ENCODE measurements at places on chromosomes 1 and 21.

DNA sequence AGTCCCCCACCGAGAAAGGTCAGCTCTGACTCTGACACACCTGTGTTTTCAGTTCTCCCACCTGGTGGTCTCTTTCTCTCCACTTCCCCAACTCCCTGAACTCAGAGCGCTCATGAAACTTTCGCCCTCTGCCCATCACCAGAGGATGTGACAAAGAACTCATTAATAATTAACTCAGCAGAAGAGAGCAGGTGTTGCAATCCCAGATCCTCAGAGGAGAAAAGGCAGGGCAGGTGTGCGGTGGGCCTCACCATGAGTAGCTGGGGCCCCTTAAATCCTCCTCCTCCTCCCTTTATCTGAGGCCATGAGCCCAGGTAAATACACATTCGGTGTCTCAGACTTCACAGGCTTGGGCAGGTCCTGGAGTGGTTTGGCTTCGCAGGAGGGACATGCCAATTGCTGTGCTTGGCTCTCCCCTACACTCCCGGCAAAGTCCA, 1.7 kb upstream of the LAMB3 start:
- DNase-seq = no peak

- no peak for DNase-seq
These were observed 402.8 kb downstream of the PCP4 start for GRCh38 chr21:40270047-40270446.

- no peak for DNase-seq
These were observed 45.7 kb downstream of the PTGFR start for GRCh38 chr1:78536427-78536826.

GRCh38 chr21:31159808-31160207, 121.5 kb upstream of the KRTAP19-8 start:
- DNase-seq = no peak

GRCh38 chr1:59178339-59179187, 118.3 kb upstream of the FGGY start:
- no peak for DNase-seq

DNA sequence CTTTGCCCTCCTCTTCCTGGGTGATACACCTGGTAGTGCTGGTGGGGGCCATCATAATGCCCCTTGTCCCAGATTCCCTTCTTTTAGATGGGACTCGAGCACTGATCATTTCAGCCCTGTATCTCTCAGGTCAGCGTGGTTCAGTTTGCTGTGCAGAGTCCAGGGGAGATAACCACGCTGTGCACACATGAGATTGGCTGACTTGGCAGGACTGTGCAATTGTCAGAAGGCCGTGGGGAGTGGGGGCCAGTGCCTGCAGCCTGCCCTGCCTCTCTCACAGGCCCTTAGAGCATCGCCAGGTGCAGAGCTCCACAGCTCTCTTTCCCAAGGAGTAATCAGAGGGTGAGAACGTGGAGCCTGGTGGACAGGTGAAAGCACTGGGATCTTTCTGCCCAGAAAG, 15.2 kb downstream of the EPHX1 start:
- peak; percentile 73 for DNase-seq

- DNase-seq = peak; percentile 36
These were observed 1.5 kb downstream of the KNCN start for GRCh38 chr1:46549697-46550681.

DNA sequence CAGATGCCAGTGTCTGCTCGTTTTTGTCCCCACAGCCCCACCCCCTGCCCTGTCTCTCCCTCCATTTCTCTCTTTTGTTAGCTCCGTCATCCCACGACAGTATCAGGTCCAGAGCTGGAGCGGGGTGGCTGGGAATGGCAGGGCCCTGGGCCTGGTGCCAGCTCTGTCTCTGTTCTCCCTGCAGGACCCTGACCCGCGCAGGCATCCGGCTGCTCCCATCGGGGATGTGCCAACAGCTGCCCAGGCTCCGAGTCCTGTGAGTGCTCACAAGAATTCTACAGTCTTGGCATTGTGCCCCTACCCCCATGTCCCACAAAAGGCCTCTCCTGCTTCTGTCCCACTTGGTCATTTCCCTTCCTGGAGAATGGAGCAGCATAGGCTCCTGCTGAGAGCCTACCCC, 37.4 kb downstream of the UBE2T start:
- DNase-seq = peak; percentile 7

- no peak for DNase-seq
These were observed 3.4 kb downstream of the PIAS3 start for GRCh38 chr1:145855426-145855948.

- no peak for DNase-seq
These were observed 30.2 kb downstream of the GNAT2 start for GRCh38 chr1:109589177-109589576.

DNA sequence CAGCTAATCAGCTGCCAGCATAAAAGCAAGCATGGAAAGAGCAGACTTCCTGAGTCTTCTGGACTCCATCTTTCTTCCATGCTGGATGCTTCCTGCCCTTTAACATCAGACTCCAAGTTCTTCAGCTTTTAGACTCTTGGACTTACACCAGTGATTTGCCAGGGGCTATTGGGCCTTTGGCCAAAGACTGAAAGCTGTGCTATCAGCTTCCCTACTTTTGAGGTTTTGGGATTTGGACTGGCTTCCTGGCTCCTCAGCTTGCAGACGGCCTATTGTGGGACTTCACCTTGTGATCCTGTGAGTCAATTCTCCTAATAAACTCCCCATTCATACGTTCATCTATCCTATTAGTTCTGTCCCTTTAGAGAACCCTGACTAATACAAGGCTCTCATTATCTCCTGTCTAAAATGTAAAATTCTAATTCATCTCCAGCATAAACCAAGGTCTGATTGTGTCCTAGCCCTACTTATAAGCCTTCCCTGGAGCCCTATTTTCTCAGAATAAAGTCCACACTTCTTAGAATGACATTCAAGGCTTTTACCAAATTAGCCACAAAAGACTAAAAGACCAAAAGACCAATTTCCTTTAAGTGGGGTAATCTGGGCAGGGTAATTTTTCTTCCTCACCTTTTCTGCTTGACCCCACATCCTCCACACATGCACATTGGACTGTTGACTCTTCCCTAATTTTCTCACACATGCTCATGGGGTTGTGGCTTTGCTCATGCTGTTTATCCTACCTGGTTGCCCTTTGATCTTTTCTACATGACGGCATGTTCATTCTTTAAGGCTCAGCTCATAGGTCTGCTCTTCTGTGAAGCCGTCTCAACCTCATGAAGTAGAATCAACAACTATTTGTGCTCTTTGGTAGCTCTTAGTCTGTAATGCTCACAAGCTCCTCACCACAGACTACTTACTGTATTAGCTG, 18.1 kb upstream of the ENAH start:
- no peak for DNase-seq

DNA sequence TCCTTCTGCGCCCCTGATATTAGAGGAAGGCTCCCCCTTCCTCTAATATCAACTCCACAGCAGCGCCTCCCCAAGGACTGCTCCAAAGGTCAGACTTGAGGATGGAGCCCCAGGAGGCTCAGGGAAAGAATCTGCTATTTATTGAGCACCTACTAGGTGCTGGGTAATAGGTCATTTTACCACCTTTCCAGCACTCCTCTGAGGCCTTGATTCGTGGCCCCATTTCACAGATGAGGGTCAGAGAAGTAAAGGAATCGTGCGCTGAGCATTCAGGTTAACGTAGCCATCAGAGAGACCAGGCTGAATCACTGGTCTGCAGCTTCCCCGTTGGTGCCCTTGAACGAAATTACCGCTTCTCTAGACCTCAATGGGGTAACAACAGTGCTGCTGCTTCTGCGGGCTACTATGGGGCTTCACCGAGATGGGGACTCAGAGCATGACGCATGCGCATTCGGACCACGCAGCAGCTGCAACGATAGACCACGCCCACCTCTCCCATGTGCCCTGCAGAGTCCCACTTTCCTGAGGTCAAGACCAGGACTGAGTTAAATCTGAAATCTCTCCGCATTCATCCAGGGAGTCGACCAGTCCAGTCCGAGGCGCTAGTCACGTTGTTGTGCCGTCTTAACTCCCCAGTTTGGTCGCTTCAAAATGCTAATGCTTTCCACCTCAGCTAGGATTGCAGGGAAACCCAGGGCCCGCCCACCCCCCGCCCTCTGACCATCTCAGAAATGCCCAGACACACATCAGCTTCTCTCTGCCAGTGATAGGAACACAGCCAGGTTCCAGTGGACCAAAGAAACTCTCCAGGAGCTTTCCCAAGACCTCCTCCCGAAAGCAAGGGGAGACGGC, 12.9 kb downstream of the CAMK2N1 start:
- DNase-seq = no peak

DNA sequence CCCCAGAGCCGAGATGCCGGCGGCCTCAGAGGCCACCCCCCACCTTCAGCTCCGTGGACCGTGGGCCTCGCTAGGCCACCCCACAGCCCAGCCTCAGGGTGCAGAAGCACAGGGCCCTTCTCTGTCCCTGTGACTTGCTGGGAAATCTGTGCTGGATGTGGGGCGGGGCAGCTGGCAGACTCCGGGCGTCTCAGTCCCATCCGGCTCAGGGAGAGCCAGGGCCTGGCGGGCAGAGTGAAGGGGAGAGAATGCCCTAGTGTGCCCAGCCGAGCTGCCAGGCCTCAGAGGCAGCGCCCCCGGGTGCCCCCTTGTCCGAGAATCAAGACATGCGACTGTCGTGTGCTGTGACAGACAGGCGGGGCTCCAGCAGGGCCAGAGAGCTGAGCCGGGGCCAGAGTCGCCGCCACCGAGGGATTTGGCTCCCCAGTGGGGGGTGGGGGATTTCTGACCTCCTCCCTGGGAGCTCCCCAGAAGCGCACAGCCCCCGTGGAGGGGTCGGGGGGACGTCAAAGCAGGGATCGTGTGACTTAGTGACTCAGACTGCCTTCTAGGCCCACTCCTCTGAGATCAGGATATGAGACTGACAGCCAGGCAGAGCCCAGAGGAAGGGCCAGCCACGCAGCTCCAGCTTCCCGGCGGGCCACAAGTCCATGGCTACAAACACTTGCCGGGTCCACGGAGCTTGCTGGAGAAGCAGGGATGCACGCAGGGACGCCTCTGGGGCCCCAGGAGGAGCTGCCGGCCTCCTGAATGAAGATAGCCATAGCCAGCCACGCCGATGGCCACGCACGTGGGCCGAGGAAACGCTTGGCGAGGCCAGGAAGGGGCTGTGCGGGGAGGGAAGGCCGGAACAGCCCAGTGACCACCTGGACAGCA, 11.9 kb downstream of the COL6A1 start:
- no peak for DNase-seq

GRCh38 chr21:40337981-40338380, 470.7 kb downstream of the PCP4 start:
- DNase-seq = no peak

GRCh38 chr1:195019385-195019784, 1588.9 kb downstream of the KCNT2 start:
- DNase-seq = no peak

- DNase-seq = no peak
These were observed 178.0 kb downstream of the HIVEP3 start for GRCh38 chr1:41740630-41741239.

GRCh38 chr1:228207381-228207810, 448 bp upstream of the OBSCN start:
- no peak for DNase-seq
